Activated T-helper 1 cell treated with anti-CD3 and anti-CD28 coated beads, Interleukin-2, amount 50 U/mL, for 16 hours (primary cell): ENCODE measurements at places on chromosomes 5 and 9.
A peak's percentile ranks its signal among the peaks of the same experiment; 100 is the strongest.

GRCh38 chr9:111150181-111150580 lies 111.9 kb upstream of the LPAR1 start:
- DNase-seq, result no peak

- DNase-seq, result no peak
Measured at GRCh38 chr9:4167728-4168127, 132.1 kb downstream of the GLIS3 start.

DNA sequence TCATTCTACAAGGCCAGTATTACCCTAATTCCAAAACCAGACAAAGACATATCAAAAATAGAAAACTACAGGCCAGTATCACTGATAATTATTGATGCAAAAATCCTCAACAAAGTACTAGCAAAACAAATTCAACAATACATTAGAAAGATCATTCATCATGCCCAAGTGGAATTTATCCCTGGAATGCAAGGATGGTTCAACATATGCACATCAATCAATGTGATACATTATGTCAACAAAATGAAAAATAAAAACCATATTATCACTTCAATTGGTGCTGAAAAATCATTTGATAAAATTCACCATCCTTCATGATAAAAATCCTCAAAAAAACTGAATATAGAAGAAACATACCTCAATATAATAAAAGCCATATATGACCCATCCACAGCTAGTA lies 115.2 kb upstream of the SLC27A6 start:
- DNase-seq, result no peak

DNA sequence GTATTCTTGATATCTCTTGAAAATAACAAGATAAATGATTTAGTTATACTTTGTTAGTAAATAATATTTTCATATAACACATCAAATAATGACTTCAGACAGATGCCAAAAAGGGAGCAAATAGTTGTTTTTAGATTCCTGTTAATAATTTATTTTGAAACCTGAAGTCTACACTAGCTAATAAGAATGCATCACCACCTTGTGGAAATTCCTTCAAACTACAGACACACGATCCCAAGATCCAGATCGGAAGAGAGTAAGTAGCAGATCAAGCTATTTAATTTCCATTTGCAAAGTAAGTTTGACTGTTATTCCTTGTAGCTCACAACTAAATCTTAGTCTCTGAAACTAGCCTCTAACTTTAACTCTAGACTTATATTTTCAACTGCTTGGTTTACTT lies 35.5 kb upstream of the ISL1 start:
- no peak for DNase-seq

GRCh38 chr5:99037668-99038067 lies 108.9 kb upstream of the CHD1 start:
- peak; percentile 63 for DNase-seq

DNA sequence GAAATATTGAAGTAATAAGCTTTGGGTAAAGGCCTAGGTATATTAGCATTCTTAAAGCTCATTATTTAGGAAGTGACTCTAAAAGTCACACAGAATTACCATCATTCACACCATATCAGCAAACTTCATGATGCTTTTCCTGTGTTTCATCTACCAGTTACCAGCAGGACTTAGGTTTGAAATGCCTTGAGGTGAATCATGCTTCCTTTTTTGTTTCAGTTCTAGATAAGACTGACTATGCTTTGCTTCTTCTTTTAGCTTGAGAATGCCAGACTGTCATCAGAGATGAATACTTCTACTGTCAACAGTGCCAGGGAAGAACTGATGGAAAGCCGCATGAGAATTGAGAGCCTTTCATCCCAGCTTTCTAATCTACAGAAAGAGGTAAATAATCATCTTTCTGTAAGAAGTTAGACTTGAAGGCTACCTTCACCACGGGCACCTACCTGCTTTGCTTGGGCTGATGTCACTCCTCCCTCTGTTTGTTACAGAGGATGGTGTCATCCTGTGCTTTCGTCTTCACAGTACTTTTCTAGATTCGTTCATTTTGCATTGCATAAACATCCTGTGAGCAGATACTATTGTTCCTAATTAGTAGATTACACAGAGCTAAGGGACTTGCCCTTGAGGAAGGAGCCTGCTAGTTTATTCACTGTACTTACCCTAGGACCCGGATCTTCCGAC lies 34.7 kb downstream of the LMNB1 start:
- peak; percentile 22 for DNase-seq

DNA sequence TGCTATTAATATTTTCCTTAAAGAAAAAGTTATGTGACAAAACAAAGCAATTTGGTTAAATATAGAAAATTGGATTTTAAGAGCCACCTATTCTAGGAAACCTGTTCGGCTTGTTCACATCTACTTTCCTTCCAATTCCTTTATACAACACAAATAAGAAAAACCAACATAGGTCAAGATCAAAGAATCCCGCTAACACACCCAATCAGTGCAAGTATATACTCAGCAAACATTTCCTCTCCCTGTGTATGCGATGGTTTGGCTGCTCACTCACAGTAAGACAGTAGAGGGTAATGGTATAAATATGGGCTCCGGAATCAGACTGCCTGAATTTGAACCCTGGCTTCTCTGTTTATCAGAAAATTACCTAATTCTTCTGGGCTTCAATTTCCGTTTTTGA lies 757.5 kb upstream of the ZNF608 start:
- no peak for DNase-seq

GRCh38 chr9:129437626-129438323 lies 183.1 kb downstream of the C9orf50 start:
- no peak for DNase-seq

DNA sequence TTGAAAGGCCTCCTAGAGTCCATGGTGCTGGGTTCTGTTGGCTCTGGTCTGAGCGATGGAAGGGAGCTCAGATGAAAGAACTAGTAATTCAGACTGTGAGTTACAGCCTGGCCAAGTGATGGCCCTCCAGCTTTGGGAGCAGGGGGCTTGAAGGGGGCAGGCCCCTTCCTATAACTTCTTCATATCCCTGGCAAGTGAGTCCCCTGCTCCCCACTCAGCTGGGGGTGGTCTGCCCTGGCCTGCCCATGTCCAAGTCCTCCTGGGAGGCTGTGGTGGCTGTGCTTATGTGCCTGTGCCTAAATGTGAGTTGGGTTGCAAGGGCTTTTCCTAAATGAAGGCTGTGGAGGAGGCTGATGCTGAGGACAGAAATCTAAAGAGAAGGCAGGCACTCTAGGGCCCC lies 80.1 kb downstream of the MACROH2A1 start:
- no peak for DNase-seq

DNA sequence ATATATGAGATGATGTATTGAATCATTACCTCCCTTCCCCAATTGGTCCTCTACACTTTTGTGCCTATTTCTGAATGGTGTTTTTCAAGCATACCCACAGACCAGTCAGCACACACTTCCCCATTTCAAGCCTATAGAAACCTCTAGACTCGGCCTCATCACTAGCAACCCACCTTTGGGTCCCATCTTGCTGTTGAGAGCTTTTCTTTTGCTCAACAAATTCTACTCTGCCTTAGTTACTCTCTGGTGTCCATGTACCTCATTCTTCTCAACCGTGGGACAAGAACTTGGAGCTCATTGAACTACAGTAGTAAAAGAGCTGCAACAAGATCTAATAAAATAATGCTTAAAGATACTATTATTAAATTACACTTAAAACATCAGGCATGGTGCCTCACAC lies 49.0 kb upstream of the KDM4C start:
- no peak for DNase-seq

DNA sequence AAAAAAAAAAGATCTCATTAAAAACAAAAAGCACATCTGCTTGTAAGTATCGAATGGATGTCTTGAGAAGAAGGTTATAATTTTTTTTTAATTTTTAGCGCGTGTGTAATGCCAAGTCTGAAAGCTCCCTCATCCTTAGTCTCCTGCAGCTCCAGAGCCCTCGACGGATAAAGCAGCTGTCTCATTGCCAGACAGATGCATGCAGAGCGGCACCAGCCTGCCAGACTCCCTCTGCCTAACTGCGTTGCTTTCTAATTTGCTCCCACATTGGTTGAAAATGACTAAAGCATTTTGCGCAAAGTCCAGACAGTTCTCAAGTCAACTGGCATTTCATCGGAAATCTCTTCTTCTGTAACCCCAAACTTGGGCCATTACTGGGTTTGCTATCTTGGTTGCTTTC lies 29.4 kb downstream of the OLFM1 start:
- no peak for DNase-seq

DNA sequence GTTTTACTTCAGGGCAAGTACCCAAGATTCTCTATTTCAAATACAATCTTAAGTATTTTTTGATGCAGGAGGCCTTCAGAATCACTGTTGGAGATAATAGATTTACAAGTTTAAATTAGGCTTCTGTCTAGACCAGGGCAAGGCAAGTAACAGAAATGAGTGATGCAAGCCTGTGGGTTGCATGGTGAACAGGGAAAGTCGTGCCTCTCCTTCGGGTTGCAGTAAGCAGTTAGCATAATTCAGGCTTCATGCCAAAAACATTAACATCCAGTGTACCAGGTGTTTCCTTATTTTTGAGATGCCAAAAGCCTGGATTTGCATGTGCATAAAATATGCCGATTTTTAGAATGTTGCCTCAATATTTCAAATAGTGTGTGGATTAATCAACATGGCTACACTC lies 369.0 kb downstream of the CAAP1 start:
- DNase-seq, result no peak

GRCh38 chr9:69170231-69170630 lies 3.8 kb upstream of the TJP2 start:
- no peak for DNase-seq

GRCh38 chr5:138626333-138626944 lies 51.2 kb upstream of the HSPA9 start:
- no peak for DNase-seq

DNA sequence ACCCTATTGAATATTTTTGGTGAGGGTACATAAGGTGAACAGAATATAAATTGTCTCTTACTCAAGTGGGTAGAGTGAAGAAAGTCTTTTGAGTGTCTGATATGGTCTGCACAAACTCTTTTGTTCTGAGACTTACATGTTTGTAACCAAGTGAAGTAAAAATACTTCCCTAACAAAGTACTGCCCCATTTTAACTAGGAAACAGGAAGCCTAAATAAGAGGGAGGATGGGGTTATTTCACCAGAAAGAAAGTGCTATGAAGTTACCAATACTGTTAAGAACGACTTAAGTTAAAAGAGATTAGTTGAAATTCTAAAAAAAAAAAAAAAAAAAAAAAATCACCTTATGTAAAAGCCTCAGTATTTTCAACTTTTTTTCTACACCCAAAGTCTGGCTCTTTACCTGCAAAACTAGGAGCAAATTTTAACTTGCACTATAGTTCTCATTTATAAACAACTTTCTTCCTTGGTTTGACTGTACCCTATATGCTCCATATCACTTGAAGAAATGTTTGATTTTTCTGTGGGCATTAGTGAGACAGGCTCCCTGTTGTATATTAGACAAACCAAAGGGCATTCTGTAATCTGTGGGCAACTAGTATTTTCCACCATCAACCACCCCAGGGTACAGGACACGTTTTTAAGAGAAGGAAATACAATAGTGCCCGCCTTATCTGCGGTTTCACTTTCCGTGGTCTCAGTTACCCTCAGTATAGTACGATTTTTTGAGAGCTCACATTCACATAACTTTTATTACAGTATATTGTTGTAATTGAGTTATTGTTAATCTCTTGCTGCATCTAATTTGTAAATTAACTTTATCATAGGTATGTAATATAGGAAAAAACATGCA lies 127.7 kb downstream of the NR3C1 start:
- no peak for DNase-seq

- DNase-seq, result no peak
Measured at GRCh38 chr9:95939472-95939871, 64.0 kb downstream of the ERCC6L2 start.

- DNase-seq, result no peak
Measured at GRCh38 chr5:180096616-180097015, 25.1 kb upstream of the RNF130 start.

GRCh38 chr5:118467103-118467502 lies 521.2 kb downstream of the DTWD2 start:
- no peak for DNase-seq

- no peak for DNase-seq
Measured at GRCh38 chr5:44697025-44697424, 111.7 kb upstream of the MRPS30 start.

DNA sequence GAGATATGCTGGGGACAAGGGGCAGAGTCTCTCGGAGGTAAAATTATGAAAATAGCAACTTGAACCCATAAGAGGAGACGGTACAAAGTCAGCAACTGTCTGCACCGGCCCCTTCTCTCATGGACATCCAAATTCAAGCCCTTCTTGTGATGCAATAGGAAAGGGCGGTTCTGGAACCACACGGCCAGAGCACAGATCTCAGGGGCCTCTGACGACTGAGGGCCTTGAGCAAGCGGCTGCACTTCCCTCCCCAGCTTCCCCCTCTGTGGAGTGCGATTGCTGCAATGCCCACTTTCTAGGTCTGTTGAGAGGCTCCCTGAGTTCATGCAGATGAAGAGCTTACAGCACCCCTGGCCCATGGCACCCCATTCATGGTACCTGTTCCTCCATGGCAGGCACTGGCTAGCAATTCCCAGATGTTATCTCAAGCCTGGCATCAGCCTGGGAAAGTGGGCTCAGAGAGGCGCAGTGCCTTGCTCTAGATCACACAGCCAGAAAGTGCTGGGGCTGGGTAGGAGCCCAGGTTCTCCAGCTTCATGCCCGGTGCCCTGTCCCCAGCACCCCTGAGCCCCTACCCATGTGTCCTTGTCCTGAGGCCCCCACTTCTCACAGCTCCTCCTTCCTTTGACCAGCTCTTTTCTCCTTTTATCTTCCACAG lies 17.7 kb upstream of the CPLX2 start:
- no peak for DNase-seq

- no peak for DNase-seq
Measured at GRCh38 chr5:68172314-68172713, 43.2 kb upstream of the PIK3R1 start.

DNA sequence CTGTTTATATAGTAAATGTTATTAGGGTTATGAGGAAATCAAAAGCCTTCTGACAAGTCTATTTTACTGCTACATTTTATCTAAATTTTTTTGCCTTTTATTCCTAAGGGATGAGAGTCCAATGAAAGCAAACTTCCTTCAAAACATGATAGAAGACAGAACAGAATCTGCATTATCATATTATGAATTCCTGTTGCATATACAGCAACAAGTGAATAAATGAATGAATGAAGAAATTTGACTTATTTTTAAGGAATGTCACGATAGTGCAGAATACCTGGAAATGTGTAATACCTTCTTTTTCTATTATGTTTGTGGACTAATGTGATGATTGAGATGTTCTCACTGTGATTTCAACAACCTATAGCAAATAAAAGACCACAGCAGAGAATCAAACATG lies 13.5 kb upstream of the CAMLG start:
- DNase-seq, result no peak
